ENCODE measurements at places on chromosomes 16 and 17.

DNA sequence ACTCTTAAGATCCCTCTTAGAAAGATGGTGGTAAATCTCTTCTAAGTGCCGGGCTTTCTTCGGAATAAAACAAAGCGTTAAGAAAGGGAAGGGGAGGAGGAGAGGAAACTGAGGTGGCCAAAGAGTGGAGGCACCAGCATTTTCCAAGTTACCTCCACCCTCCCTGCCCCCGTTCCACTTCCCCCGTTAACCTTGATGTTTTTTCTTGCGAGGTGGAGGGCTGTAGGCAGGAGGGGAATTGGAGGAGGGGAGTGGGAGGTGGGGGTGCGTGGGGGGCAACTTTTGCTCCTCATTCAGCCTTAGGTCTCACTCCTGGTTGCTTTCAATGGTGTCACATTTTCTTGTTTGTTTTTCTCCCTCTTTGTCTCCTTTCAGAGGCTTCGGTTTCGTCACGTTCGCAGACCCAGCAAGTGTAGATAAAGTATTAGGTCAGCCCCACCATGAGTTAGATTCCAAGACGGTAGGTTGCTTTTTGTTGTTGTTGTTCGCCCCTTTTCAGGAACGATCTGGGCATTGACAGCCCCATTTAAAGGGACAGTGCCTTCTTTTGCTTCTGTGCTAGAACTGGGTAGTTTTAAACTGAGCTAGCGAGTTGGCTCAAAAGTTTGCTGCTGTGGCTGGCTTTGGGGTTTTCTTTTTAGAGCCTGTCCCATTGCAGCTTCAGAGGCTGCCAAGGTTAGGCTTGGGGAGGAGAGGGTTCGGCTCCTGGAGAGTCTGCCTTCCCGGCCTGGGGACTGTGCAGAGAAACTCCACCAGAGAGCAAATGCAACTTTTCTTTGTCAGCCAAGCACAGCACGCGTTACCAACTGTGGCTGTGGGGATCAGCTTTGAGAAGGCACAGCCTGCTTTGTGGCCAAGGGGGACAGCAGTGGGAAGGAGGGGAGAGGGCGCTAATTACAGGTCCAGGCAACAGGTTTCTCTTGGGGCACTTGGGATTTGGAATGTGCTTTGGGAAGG lies 1.9 kb downstream of the MSI2 start:
- DNase-seq = peak; percentile 11

DNA sequence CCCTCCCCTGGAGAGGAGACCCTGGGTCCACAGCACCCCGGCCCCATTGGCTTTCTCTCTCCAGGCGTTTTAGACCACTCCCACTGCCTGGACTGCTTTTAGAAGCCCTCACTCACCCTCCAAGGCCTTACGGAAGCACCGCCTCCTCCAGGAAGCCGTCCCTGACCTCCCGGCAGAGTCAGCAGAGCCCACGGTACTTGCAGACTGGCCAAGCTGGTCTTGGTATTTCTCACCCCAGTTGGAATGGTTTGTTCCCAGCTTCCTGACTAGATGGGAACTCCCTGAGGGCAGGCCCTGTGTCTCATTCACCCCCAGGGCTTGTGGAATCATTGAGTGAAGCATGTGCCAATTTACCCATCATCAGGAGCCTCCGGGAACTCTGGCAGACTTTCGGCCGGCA lies 9.2 kb downstream of the SCGB1C2 start:
- DNase-seq = no peak

- no peak for DNase-seq
Observed at GRCh38 chr17:11719203-11719602, 120.9 kb downstream of the DNAH9 start.

- no peak for DNase-seq
Observed at GRCh38 chr16:24382762-24383407, 126.8 kb downstream of the CACNG3 start.

DNA sequence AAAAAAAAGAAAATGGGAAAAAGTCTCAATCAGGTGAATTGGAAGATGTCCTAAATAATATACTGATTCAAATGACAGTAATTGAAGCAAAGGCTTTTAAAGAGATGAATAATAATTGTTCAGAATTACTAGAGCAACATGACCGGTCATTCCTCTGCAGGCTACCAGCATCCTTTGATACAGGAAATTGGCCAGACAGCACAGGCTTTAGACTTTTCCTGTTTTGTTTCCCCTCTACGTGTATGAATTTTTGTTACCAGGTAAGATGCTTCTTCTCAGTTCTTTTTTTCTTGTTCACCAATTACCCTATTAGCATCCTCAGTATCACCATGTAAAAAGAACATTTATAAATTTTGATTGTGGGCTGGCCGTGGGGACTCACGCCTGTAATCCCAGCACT lies 77.5 kb downstream of the RPGRIP1L start:
- DNase-seq = no peak

- peak; percentile 35 for DNase-seq
Observed at GRCh38 chr16:48613061-48613957, 3.3 kb upstream of the N4BP1 start.

DNA sequence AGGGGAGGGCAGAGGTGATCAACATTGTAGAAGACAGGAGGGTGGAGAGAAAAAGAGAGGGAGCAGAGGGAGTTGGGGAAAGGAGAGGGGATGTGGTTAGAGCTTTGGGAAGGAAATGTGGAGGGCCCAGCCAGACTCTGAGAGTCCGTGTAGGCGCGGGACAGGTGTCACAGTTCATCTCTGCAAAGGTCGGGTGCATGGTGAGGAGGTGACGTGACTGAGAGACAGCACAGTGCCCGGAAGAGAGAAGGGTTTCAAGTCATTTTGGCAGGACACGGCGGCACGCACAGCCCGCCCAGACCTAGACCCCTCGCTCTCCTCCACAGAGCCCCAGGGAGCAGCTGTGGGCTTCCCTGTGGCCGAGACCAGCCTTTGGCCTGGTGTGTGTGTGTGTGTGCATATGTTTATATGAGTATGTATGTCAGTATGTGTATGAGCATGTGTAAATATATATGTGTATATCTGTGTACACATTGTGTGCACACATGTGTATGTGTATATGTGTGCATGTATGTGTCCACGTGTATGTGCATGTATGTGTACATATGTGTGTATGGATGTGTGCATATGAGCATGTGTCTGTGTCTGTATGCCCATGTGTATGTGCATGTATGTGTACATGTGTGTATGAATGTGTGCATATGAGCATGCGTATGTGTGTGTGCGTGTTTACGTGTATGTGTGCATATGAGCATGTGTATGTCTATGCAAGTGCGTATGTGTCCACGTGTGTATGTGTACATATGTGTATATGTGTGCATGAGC lies 104.6 kb downstream of the SEC14L1 start:
- DNase-seq = no peak

DNA sequence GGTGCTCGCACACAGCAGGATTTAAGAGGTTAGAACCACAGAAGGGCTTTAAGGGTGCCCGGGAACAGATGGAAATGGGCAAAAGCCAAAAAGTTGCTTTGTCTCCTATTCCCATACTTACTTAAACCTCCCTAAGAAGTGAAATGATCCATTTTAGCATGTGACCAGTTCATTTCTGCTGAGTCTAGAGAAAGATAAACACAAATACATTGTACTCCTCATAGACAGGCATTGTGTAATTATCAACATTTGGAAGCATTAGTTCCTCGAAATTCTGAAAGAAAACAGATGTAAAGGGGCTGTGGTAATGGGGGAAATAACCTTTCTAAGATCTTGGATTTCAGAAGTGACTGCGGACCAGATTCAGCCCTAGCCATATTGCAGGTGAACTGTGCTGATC lies 178.3 kb downstream of the CYB561 start:
- DNase-seq = peak; percentile 29

DNA sequence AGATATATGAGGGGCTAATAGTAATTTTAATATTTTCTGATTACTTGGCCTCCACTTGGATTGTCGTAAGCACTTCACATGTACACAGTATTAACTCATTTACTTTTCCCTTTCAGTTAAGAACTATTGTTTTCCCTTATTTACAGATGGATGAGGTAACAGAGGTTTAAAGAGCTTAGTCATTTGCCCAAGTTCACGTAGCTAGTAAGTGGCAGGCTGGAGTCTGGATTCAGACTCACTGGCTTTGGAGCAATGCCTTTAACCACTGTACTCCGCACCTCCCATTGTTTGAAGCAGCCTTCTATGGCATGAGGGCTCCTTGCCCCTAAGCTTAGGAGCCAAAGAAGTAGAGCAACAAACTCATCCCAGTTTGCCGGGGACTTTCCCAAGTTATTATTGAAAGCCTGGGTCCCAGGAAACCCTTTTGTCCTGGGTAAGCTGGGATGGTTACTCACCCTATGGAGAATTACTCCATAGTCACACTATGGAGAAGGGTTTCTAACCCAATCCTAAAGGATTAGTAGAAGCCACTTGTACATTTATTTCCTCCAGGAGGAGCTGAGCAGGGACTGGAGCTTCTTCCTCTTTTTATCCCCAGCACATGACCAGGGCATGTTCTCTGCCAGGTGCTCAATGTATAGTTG lies 12.3 kb downstream of the FOXL1 start:
- DNase-seq = no peak

DNA sequence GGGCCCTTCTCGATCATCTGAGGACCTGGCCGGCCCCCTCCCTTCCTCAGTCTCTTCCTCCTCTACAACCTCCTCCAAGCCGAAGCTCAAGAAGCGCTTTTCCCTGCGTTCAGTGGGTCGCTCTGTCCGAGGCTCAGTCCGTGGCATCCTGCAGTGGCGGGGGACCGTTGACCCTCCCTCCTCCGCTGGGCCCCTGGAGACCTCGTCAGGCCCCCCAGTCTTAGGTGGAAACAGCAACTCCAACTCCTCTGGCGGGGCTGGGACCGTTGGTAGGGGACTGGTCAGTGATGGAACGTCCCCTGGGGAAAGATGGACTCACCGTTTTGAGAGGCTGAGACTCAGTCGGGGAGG lies 2.8 kb downstream of the SH2B1 start:
- DNase-seq = no peak

- DNase-seq = peak; percentile 92
Observed at GRCh38 chr17:38729886-38730525, at the start of gene CISD3. Gene CISD3, plus strand, starts transcription at chr17:38730341. Its CDS starts 18 bp downstream, at chr17:38730359.

GRCh38 chr16:77780378-77780837 lies 8.0 kb upstream of the VAT1L start:
- DNase-seq = no peak

DNA sequence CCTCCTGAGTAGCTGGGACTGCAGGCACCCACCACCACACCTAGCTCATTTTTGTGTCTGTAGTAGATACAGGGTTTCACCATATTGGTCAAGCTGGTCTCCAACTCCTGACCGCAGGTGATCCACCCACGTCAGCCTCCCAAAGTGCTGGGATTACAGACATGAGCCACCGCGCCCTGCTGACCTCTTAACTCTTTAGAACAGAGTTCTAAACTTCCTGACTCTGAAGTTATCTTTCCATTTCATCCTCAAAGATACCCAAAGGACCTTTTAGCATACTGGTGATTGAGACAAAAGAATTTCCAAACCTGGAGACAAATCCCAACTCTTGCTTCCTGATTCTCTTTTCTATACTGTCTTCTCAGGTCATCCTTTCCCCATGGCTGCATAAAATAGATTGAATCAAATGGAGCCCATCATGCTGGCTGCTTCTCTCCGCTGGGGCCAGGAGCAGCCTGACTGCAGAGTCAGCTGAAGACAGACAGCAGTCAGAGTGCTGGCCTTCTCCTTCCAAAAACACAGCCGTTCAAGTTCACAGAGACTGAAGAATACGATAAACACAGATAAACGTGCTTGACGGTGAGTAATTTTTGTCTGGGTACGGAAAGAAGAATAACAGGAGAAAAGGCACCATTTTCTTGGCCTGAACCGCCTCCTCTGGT lies 76.5 kb upstream of the ATF7IP2 start:
- DNase-seq = no peak

GRCh38 chr17:72498364-72499210 lies 377.8 kb downstream of the SOX9 start:
- DNase-seq = no peak

DNA sequence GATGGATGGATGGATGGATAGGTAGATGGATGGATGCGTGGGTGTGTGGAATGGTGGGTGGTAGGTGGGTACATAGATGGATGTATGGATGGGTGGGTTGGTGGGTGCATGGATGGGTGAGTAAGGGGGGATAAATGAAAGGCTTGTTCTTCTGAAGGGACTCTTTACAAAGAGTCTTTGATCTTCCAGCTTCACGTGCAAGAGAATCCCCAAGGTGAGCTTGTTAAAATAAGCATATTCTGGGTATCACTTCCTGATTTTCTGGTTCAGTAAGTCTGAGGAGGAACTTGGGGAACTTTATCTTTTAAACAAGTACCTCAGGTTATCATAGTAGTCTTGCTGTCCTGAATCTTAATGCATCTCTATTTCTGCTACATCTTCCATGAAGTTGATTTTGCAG lies 639.1 kb downstream of the MAF start:
- DNase-seq = no peak

GRCh38 chr17:62098623-62099231 lies 33.6 kb upstream of the MED13 start:
- DNase-seq = peak; percentile 46

DNA sequence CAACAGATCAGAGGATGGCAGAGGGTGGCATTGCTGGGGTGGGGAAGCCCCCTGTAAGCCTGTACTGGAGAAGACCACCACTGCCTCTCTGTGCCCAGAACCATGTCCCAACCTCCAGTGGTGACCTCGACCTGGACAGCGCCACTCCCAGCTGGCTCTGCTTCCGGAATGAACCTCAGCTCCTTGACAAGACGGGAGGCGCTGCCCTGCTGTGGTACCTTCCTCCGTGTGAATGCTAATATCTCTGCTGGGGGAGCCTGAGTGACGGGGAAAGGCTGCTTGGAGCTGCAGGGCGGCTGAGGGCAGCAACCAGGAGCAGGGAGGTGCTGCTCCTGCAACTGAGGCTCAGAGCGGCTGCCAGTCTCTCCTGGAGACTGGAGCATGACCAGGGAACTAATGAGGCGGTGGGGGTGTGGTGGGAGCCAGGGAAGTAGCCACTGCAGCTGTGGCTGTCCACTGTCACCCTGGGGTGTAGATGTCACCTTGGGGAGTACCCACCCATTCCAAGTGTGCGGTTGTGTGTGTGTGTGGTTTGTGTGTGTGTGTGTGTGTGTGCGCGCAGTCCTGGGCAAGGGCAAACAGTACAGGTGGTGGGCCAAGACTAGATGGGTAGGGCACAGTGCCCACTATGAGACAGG lies 6.2 kb downstream of the PRCD start:
- no peak for DNase-seq

DNA sequence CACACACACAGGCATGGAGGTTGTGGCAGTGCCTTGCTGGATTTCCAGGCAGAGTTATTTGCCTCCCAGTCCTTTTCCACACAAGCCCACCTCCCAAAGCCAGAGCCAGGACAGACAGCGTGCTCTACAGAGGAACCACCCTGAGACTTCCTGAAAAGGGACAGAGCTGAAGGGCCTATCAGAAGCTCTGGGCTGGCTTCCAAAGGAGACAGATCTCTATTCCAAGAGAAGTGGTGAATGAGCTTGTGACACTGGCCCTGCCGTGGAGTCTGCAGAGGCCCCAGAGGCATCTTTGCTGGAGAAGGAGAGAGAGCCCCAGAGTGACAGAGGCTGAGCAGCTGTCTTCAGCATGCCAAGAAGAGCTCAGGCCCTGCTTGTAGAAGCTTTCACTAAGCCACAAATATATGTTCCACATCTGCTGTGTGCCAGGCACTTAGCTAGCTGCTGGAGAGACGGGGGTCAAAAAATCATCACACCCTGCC lies 8.3 kb upstream of the LPCAT2 start:
- DNase-seq = peak; percentile 60

Data from suppressor macrophage treated with lipopolysaccharide for 4 hours (primary cell).